ENCODE measurements at places on chromosomes 3 and 15.

- DNase-seq: no peak
Observed at GRCh38 chr15:89406940-89407607, 72.5 kb upstream of the POLG start.

- no peak for DNase-seq
Observed at GRCh38 chr3:171451915-171452314, 8.3 kb downstream of the TNIK start.

DNA sequence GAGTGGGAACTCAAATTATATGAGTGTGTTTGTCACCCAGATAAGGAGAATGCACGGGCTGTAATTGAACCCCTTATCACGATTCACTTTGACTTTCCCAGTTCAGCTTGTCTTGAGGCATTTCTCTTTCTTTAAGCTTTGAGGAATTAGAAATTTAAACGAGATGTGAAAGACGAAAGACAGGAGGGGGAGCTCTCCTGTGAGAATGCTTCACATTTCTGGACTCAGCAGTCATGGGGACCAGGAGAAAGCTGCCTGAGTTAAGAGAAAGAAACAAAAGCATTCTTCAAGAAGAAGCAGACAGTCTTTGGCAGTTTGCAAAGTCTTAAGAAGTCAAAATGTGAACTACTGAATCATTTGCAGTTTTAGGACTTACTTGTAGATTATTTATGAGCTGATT, 205.6 kb downstream of the NECTIN3 start:
- DNase-seq: no peak

- peak; percentile 61 for DNase-seq
Observed at GRCh38 chr3:174444391-174444790, 414.7 kb upstream of the NAALADL2 start.

DNA sequence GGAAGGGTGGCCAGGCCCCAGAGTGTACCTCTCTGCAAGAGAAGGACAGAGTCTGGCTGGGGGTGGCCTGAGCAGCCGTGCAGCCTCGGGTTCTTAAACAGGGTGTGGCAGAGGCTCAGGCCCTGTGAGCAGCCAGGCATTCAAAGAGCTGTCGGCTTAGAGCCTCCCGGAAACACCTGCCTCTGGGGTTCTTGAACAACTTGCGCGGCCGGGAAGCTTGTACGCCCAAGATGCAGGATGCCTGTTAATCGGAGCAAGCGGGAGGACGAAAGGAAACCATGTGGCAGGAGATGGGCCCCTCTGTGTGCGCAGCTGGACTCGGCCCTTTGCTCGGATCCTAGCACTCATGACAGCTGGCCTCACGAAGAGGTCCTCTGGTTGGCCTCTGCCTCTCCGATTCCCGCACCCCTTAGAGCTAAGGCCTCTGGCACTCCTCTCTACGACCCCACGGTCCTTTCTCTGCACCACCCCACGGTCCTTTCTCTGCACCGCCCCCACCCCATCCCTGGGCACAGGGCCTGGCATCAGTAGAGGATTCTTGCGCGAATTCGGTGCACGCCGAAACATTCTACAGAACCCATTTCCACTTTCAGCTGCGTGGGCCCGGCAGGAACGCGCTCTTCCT, 23.9 kb upstream of the TXNRD3 start:
- peak; percentile 54 for DNase-seq

Data from GF-D8 (cell line).